ENCODE measurements at places on chromosomes 1 and 21.
A peak's percentile ranks its signal among the peaks of the same experiment; 100 is the strongest.

DNA sequence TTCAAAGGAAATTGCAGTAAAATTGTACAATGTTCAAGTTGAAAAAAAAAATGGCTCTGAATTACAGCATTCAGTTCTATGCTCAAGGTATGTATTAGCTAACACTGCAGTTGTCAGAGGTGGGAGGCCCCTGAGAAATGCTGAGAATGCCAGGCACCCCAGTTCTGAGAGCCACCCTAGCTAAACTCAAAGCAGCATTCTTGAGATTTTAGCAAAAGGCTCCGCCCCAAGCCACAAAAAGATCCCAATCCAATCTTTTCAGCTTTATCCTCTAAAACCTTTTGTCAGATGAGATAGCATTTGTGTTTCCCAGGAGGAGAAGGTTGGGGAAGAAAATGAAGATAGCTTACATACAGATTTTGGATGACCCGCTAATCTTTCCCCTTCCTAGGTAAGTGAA, 68.8 kb downstream of the SMYD2 start:
- no peak for DNase-seq

GRCh38 chr1:11458811-11459275, 20.1 kb upstream of the DISP3 start:
- DNase-seq: peak; percentile 33

- DNase-seq: no peak
Observed at GRCh38 chr1:145729666-145730436, 10.6 kb downstream of the CD160 start.

DNA sequence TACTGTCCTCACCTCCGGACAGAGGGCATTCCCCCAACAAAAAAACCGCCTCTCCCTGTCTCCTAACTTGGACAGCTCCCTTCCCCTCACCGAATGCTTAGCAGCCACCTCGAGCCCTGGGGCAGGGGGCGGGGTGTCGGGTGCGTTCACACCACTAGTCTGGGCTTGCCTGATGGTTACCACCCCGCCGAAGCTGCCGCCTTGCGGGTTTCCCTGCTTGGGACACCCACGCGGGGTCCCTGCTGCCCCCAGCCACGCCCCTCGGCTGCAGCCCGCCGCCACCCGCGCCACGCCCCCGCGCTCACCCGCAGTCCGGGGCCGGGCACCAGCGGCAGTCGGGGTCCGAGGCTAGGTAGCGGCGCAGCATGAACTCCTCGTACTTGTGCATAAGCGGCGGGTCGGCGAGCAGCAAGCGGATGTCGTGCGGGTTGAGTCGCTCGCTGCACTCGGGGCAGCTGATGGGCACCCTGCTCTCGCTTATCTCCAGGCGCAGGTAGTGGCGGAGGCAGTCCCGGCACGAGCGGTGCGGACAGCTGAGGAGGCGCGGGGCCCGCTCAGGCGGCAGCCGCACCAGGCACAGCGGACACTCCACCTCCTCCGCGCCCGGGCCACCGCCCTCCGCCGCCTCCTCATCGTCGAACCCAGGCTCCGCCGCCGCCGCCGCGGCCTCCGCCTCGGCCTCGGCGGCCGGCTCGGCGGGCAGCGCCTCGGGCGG, 706 bp downstream of the RNF19B start:
- peak; percentile 71 for DNase-seq

GRCh38 chr1:165647970-165648369, 16.9 kb downstream of the MGST3 start:
- no peak for DNase-seq

DNA sequence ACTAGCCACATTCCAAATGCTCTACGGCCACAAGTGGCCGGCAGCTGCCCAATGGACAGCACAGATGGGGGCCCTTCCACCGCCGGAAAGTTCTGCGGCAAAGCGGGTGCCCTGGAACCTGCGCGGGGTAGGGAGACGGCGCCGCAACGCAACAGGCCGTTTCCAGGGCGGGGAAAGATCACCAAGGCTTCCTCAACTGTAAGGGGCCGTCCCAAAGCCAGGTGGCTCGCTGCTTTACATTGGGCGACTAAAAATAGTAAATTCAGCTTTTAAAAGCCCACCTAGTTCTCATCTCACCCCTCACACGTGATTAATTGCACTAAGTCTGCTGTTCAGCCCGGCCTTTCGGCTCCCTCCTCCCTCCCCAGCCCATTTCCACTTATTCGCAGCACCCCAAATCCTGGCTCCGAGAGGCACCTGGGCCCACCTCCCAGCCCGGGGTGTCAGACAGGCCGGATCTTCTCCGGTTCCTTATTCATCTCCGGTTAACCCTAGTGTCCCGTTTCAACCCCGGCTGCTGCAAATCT, 643 bp downstream of the CFAP298 start:
- DNase-seq: peak; percentile 43

DNA sequence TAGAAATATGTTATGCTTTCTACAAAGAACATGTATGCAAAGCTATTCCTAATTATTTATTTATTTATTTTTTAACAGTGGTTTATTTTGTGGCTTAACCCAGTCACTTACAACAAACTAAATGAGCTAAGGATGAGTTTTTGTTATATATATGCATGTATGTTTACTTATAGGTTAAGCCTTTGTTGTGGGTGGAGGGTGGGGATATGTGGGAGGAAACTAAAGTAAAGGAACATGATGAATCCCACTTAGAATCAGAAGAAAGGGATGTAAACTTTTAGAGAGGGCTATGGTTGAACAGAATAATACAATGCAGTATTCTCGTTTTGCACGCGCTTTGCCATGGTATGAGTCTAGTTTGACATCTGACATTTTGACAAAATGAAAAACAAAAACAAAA, 321.0 kb upstream of the RUNX1 start:
- no peak for DNase-seq
